Mesothelial cell of epicardium (in vitro differentiated cells): ENCODE measurements at places on chromosomes 12 and 14.

DNA sequence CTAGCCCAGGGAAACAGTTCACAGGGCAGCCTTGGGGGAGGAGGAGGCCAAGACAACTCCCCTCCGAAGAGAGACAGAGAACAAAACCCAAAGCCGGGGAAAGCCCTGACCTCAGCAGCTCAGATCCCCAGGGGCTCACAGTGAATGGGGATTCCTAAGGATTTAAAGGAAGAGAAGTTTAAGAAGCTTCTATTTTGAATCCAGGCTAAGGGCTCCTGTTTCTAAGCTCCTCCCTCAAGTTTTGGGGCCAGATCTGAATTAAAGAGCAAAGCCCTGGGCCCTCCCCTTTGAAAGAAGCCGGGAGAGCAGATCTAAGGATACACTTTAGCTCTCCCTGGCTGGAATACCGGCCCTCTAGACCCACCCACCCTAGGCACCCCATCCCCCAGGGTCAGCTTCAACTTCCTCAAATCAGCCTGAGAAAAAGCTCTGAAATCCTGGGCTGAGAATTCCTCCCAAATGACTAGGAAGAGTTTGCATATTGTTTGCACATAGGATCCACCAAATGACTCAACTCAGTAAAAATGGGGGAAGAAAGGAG, 3.9 kb downstream of the KDM2B start:
- no peak for DNase-seq

DNA sequence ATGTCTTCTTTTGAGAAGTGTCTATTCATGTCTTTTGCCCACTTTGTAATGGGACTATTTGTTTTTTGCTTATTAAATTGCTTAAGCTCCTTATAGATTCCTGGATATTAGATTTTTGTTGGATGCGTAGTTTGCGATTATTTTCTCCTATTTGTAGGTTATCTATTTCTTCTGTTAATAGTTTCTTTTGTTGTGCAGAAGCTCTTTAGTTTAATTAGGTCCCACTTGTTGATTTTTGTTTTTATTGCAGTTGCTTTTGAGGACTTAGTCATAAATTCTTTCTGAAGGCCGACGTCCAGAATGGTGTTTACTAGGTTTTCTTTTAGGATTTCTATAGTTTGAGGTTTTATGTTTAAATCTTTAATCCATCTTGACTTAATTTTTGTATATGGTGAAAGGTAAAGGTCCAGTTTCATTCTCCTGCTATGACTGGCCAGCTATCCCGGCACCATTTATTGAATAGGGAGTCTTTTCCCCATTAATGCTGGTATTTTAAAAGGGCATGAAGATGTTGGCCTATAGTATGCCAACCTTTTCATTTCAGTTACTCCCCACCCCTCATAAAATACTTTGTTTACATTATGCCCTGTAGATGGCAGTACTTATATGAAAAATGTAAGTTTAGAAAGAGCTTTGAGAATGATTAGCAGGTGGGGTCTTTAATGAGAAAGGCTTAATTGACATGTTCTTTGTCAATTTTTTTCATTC, 62.9 kb upstream of the PSMA6 start:
- no peak for DNase-seq

DNA sequence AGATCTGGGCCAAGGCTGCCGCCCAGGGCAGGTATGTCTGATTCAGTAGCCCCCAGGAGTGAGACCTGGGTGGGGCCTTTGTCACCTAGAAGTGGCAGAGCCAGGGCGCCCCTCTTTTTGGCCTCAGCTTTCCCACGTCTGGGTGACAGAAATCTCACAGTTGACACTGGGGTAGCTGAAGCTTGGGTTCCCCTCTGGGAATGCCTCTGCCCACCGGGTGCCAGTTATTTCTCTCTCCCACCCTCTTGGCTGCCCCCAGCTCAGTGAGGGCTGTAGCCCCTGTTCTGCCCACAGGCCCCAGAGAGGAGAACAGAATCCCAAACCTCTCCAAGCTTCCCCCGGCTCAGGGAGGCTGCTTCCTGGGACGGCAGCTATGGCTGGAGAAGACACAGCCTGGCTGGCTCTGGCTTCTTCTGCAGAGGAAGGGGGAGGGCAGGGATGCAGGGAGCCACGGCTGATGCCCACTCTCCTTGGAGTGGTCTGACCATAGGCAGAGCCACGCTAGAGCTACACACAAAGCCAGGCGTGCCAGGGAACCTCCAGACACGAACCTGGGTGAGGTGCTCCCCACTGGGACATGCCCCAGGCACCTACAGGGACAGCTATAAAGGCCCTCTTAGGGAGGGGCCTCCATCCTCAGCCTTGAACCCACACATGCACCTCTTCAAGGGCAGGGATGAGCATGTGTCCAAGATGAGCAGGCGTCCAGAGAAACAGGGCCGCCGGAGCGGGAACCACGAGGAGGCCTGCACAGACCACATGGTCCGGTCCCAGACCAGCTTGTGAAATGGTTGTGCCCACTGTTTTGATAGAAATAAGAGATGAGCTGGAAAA, 51.7 kb downstream of the BEGAIN start:
- peak; percentile 34 for DNase-seq

- no peak for DNase-seq
Observed at GRCh38 chr12:60487284-60487683, 891.5 kb downstream of the SLC16A7 start.

GRCh38 chr12:42118136-42118879, 26.4 kb downstream of the GXYLT1 start:
- DNase-seq = no peak

DNA sequence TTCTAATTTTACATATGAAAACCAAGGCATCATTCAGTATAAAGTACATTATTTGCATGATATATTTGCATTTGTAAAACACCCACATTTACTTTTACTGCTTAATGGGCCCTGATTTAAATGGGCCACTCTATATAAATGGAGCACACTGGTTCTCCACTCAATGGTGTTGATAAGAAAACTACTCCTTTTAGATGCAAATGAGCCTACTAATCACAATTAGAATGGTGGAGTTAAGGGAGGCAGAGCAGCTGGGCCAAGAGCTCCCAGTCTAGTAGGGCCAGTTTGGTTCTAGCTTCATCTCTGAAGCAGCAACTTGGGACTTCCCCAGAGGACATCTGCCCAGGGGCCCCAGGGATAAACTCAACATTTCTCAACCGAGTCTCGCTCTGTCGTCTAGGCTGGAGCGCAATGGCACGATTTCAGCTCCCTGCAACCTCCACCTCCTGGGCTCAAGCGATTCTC, 120.7 kb downstream of the FOXN3 start:
- no peak for DNase-seq

- DNase-seq = no peak
Observed at GRCh38 chr12:43795716-43796280, 10.3 kb downstream of the TWF1 start.

DNA sequence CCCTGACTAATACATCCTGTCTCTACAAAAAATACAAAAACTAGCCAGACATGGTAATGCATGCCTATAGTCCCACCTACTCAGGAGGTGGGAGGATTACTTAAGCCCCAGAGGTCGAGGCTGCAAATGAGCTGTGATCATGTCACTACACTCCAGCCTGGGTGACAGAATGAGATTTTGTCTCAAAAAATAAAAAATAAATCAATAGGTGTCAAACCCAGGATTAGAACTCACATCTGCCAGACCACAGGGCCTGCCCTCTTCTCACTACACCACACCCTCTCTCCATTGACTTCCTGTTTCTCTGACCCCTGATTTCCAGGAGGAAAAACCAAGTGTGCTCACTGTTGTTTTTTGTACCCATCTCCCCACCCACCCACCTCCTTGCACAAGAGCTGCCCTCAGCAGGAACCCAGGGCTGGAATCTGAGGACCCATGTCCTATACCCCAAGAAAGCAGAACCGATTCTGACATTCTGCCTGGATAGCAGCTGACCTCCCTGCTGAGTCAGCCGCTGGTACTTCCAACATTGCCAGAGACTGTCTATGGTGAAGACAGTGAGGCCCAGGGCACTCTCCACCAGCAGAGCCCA, 6.2 kb downstream of the CMKLR1 start:
- no peak for DNase-seq

DNA sequence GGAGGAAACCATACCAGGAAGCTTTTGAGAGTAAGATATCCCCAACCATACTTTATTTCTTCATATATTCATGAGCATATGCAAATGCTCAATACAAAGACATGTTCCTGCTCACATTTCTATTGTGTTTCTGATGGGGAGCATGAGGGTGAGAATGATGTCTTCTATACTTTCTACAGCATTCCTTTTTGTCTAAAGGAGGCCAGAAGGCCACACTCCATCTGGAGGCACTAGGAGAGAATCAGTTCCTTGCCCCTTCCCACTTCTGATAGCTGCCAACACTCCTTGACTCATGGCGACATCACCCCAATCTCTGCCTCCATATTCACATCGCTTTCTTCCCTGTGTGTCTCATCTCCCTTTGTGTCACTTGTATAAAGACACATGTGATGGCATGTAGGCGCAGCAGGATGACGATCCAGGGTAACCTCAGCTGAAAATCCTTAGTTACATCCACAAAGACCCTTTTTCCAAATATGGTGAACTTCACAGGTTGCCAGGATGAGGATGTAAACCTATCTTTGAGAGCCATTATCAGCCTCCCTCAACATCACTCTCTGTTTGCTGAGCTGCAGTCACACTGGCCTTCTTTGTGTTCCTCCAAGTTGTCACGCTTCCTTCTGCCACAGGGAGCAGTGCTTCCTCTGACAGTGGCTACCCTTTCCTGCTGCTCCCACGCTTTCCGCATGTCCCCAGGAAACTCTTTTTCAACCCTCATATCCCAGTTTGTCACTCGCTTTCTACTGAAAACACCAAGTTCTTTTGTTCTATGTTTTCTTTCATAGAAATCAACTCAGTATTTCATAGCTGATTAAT, 96.9 kb downstream of the STXBP6 start:
- DNase-seq = no peak

DNA sequence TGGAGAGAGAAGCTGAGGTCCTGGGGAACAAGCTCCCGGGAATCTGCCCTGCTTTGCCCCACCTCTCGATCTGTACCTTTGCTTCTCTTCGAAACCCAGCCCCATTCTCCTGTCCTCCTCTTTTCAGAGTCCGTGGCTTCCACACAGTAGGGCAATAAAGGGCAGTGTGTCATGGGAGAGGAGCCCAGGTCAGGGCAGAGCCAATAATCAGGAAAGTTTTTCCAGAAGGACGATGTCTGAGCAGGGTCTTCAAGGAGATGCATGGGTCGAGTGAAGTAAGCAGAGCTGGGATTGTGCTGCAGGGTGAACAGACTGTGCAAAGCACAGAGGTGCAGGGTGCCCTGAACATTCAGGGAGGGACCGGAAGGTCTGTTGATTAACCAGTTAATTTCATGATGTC, 22.1 kb upstream of the SERPINA4 start:
- DNase-seq = peak; percentile 13

DNA sequence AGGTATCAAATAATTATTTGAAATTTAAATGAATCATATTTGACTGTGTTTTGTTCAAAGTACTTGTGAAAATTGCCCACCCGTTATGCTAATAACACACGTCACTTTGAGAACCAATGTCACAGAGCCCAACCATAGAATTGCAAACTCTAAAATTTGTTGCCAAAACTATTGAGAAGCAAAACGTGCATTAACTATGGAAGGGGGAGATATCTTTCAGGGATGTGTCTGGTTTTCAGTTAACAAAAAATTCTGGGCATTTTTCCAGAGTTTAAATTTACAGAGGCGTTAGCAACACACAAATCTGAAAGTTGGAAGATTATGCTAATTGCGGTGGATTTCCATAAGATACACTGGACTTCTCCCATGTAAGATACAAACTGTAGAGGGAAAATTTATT, 371.8 kb upstream of the E2F7 start:
- no peak for DNase-seq

DNA sequence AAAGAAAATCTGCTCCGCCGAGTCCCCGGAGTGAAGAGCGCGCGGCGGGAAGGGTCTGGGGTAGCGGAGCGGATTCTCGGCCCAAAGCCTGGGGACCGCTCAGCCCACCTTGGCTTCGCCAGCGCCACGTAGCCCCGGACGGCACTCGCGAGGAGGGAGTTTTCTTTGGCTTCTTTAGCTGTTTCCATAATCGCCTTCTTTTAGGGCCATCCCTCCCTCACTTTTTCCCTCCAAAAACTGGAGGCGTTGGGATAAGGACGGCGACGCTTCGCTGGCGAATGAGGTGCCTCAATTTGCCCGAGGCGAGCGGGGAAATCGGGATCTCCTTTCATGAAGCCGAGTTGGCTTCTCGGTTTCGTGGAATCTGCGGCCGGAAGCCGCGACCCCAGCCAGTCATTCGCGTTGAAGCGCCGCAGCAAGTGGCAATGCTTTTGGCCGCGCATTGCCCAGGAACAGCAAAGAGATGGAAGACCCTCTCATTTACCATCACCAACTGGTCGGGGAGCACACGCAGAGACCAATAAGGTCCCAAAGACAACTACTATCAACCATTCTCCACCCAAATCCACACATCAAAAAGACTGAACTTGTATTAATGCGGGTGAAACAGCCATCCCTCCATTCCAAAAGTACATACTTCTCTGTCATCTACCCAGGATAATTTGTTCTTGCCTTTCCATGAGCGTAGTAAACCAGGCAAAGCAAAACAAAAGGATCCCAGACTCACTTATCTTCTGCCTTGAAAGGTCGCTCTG, 8.4 kb upstream of the SIX1 start:
- no peak for DNase-seq

DNA sequence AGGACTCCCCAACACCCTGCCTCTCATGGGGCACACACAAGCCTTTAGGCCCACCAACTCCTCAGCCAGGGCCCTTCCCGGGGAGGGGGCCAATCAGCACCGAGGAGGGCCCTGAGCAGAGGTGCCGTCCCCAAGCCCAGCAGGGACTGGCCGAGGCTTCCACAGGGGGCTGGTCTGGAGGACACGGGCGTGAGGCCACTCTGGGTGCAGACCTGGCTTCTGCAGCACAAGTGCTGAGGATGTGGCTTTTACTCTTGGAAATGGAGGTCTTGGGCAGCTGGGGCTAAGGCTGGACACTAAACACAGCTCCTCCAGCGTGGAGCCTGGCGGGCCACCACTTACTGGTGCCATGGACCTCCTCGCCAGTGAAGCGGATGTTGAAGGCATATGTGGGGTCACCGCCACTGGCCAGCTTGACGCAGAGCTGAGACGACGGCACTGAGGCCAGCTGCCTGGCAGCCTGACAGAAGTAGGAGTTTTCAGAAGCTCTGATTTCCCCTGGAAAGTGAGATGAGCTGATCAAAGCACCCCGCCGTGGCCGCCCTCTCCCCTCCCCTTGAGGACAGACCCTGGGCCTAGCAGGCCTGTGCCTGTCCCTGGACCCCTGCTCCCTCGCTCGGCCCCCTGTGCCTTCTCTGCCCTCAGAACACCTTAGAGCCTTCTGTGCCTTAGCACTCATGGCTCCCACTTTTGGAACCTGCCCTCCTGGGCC, 44.0 kb downstream of the TRAFD1 start:
- no peak for DNase-seq

DNA sequence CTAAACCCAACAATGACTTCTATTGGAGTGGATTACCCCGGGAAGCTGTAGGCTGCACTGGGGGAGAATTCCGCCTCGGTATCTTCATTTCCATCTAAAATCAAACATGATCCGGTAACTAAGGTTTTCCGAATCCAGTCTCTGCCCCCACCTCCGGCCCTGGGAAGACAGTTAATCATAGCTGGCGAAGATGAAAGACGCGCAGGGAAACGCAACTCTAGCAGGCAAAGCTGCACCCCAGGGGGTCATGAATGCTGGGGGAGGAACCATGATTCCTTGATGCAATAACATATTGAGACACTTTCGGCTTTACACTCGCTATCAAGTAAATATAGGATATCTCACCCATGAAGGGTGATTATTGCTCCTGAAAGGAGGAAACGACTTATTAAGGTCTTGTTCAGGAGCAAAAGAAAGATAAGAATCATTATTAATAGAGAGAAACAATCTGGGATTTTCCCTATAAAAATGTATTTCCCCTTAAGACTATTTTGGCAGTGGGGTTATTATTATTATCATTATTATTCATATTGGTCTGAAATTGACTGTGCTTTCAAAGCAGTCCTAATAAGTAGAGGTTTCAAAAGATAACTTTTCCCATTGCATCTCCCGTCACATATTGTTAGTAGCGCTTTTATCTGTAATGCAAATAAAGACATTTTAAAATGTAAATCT, 614.9 kb downstream of the VRK1 start:
- DNase-seq = no peak
